HFFc6 (cell line): ENCODE measurements at places on chromosomes 6 and 20. TPM values are rescaled to one million over a fixed set of nuclear protein-coding genes. Genes with fewer than 3 reads are reported as not detected.

GRCh38 chr6:138847884-138848283 is 52.0 kb downstream of the ECT2L start:
- no peak for DNase-seq

DNA sequence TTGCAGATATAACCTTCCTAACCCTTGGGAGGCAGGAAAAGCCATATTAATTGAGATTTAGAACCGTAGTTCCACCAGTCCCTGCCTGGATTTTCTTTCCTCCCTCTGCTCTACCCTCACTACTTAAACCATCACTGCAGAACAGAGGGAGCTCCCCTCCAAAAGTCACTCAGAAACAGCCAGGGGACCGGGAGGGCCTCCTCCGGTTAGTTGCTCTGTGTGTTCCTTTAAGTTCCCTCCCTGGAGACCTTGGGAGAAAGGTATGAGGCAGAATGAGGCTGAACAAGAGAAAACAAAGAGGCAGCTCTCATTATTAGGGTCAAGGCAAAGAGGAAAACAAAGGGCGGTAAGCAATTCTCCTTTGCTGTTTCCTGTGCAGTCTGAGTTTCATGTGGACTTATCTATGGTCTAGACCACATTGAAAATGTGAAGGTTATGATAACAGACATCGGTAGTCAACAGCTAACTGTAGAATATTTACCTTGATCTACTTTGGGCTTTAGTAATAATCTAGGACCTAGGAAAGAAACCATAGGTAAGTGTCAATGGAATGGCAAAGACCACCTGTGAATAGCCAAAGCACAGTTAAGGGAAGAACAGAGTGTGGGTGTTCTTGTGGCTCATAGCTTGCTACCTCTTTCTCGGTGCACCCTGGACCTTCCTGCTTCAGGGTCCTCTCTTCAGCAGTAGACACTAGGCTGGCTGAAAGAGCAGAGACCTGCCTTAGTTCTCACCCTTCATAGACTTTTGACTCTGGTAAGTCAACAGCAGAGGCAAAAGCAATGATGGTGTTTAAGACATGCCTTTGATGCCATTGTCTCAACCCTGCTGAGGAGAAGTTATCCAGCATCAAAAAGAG is 250.9 kb upstream of the CITED2 start:
- DNase-seq: no peak

Gene CCM2L
- total RNA-seq: not detected in 3 replicates

DNA sequence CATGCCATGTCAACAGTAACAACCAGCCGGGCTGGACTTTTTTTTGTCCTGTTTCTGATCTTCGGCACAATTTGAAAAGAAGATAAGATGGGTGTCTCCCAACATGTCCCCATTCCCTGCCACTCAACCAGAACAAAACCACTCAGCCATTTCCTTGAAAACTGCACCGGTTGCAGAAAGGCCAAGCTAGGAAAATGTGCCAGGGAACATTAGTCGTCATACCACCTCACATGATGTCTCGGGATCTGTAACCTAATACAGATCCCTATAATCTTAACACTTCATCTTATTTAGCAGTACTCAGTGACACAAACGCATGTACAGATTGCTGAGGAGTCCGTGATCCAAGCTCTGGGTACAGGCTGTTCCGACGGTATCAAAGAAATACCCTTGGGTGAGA is 46.5 kb downstream of the ALDH8A1 start:
- DNase-seq: no peak

Gene TGM3
- total RNA-seq: 0.09 to 0.12 TPM in 2 of 3 replicates, not detected in the other

GRCh38 chr6:14540810-14541540 is 423.4 kb downstream of the CD83 start:
- no peak for DNase-seq

Gene C6orf58
- total RNA-seq: not detected in 3 replicates

GRCh38 chr6:37785663-37786270 is 33.8 kb upstream of the ZFAND3 start:
- no peak for DNase-seq

GRCh38 chr6:37177077-37177934 is 7.4 kb downstream of the PIM1 start:
- no peak for DNase-seq

DNA sequence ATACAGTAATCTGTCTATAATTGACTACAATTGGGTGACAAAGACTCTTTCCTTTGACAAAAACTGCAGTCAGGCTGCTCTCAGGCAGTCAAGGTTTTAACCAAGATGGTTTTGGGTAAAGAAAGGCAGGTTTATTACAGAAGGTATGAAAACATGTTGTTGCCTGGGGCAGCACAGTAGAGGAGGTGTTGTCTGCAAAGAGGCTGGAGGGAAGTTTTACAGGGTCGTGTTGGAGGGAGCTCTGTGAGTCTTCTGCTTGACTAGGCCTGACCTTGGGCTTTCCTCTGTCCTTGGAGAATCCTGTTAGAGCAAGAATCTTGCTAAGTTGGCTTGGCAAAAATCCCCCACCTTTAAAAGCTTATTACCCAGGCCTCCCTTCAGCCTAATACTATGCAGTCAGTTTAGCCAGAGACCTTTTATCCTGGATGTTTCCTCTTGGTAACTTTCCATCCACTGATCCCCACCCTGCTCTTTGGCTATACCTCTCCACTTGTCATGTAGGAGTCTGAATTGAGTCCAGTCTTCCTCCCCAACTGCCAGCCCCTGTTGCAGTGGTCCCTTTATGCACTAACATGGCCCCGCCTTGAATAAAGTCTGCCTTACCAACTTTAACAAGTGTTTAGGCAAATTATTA is 143.0 kb upstream of the SLC22A16 start:
- DNase-seq: no peak

Gene NOTCH4
- 0.29 and 0.51 TPM in 2 replicates for total RNA-seq

- no peak for DNase-seq
Measured at GRCh38 chr6:125432963-125433362, 131.2 kb upstream of the HDDC2 start.

Gene ISM1
- not detected in 3 replicates for total RNA-seq

GRCh38 chr6:3831761-3832530 is 17.2 kb upstream of the FAM50B start:
- DNase-seq: no peak

DNA sequence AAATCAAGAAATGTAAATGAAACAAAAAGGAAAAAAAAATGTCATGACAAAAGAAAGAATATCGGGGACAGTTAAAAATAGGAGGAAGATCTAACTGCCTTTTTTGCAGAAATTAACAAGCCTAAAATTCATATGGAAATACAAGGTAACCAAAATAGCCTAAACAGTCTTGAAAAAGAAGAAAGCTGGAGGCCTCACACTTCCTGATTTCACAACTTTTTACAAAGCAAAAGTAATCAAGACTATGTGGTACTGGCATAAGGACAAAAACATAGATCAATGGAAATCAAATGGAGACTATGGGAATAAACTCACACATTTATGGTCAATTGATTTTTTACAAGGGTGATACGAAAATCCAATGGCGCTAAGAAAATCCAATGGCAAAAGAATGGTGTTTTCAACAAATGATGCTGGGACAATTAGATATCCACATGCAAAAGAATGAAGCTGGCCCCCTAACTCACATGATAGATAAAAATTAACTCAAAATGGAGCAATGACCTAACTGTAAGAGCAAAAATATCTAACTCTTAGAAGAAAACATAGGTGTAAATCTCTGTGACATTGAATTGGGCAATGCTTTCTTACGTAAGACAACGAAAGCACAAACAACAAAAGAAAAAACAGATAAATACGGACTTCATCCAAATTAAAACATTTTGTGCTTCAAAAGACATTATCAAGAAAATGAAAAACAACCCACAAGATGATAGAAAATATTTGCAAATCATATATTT is 24.5 kb downstream of the MAP3K5 start:
- no peak for DNase-seq

- no peak for DNase-seq
Measured at GRCh38 chr20:24665196-24665595, 195.8 kb downstream of the SYNDIG1 start.

- DNase-seq: no peak
Measured at GRCh38 chr20:35013421-35014411, 58.0 kb downstream of the MYH7B start.

Gene MCCD1
- total RNA-seq: not detected in 3 replicates

- DNase-seq: no peak
Measured at GRCh38 chr6:138757136-138757535, 16.4 kb upstream of the CCDC28A start.

GRCh38 chr20:10739566-10739965 is 65.8 kb upstream of the JAG1 start:
- DNase-seq: no peak

DNA sequence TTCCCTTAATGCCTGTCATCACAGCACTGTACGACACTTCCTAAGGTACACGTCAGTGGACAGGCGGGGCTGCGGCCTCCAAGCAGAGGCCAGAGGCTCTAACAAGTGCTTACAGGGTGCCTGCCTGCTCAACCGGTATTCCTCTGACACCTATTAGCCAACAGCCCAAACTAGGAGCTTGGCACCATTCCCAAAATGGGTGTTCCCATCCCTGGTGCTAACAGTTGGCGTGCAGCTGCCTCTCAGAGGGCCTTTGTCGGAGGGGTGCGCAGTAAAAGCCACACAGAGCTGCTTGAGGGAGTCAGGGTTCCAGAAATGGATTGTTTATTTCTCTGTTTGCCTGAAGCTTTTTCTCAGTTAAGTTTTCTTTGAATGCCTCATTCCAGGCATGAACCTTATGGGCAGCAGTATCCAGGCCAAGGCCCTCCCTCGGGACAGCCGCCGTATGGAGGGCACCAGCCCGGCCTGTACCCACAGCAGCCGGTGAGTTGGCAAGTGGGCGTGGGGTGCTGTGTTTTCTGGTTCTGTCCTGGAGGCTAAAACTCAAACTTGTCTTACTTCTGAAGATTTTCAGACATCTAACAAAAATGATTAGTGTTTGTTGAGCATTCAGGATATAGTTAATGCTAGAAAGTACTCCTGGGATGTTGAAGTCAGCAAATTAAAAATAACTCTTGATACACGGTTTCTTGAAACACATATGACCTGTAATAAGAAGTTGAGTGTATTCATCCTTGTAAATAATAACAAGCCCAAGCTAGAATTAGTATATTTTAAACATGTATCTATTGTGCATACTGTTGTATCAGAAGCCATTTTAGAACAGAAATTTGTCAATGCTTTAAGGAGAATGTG is 124.7 kb downstream of the TMEM242 start:
- no peak for DNase-seq

GRCh38 chr20:10447028-10447427 is 11.9 kb downstream of the SLX4IP start:
- peak; percentile 40 for DNase-seq

Gene MAS1
- not detected in 3 replicates for total RNA-seq

GRCh38 chr6:37520926-37521325 is 21.2 kb upstream of the CCDC167 start:
- no peak for DNase-seq

GRCh38 chr6:113403966-113404595 is 453.1 kb upstream of the MARCKS start:
- DNase-seq: no peak

GRCh38 chr6:51432481-51432880 is 613.8 kb downstream of the TFAP2B start:
- DNase-seq: no peak

GRCh38 chr6:43509984-43510826 is at the start of gene LRRC73:
TSS of gene LRRC73 (minus strand) at chr6:43510346. CDS start at chr6:43509785, 561 bp downstream.
- DNase-seq: peak; percentile 77

Gene ETV7
- total RNA-seq: 0.15 to 0.27 TPM (median 0.22 TPM) in 3 replicates

DNA sequence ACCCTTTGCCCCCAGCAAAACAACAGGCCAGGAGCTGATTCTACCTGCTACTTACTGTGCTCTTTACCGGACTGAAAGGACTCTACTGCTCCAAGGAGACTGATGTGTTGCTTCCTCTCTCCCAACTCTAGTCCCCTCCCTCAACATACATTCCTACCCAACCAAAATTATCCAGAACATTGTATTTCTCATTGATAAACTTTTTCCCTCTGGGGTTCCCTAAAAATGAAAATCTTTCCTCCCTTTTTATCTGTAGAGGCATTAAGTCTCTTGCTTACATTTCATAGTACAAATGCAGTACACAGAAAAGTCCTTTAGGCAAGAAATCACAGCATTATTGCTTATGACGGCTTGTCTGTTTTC is 940 bp upstream of the HS3ST5 start:
- DNase-seq: no peak

Gene IP6K3
- total RNA-seq: 0.24 to 0.50 TPM (median 0.41 TPM) in 3 replicates

DNA sequence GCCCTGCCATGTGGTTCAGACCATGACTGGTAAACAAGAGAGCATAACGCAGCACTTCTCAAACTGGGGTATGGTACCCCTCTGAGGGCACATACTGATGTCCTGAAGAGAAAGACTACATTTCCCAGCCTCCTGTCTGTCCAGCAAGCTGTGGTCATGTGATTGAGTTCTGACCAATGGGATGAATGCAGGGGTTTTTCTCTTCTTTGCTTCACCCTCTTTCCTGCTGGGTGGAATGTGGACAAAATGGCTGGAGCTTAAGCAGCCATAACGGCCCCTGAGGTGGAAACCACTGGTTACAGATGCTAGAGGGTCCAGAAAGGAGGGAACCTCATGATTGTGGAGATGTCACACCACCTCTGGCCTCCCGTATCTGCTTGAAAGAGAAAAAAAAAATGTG is 19.4 kb upstream of the KCNB1 start:
- DNase-seq: no peak

DNA sequence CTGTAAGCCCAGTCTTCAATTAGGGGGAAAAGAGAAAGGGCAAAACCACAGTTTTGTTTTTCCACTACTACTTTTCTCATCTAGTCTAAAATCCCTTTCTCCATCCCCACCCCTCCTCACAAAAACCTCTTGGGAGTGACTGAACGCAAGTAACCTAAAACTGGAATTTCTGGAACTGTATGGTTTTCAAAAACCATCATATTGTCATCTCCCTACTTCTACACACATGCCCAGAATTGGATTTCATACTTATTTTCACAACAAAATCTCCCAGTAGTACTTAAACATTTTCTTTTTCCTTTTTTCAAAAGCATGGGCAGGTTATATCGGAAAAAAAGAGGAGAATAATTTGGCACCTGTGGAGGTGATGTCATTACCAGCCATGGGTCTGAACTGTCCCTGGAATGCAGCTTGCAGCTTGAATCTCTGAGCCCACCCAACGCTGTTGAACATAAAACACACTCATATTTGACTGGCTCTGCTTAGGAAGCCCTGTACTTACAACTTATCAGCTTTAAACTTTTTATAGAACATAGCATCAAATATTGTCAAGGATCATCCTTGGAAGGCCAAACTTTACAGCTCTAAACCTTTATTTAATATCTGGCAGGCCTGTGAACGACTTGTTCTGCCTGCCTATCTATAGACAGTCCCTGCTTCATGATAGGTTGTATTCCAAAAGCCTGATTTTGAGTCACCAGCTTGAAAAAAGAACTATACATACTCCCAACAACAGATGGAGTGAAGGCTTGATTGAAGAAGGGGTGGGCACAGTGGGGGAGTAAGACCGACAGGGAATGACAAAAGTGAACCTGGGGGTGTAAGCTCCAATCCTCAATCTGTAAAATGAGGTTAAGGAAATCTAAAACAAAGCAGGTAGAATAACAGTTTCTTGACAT is 59.3 kb downstream of the EPB41L2 start:
- no peak for DNase-seq

- no peak for DNase-seq
Measured at GRCh38 chr6:24228681-24229255, 102.8 kb downstream of the NRSN1 start.
